Ovary (tissue), 10 donors: ENCODE measurements at places on chromosomes 3 and 15.

DNA sequence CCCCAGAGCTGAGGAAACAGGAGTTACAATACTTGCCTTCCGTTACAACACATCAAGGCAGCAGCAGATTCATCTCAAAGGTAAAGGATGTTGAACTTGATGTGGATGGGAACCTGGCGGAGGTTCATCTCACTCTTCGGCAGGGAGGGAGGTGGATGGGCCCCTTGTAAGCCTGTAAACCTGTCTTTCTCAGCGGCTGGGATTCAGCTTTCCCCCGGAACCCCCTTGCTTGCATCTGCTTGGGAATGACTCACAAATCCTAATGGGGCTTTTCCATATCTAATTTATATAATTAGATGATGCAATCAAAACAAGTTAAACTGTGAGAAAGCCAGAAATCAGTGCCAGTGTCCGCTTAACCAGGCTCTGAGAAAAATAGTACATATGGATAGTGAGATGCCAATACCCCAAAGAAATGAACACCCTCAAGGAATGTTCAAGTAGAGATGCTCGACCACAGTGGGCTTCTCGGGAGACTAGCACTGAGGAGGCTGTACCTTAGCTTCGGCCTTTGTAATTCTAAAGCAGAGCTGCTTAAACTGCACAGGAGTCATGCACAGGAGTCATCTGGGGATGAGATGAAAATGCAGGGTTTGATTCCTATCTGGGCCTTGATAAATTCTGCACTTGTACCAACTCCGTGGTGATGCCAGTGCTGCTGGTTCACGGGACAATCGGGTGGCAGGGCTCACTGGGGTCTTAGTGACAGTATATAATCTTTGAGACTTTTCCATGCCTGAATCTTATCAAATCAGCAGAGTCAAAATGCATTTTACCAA lies 2.2 kb upstream of the FAM240A start:
- DNase-seq, result no peak

GRCh38 chr3:40097131-40098117 lies 212.1 kb upstream of the EIF1B start:
- DNase-seq, result no peak

DNA sequence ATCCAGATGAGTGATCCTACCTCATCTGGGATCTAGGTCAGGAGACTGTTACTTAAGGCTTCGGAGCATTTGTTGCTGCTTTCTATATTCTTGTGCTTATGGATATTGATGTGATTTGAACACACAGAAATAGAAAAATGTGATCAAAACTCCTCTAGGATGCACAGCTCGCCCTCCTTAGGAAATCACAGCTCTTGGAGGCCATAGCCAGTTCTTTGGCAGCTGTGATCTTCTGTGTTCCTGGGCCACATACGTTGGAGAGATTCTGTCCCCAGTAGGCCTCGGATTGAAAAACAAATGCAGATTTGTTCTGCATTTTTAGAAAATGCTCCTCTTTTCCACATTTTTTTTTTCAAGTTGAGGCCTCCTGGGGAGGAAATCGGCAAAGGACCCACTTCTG lies 437.4 kb upstream of the THBS1 start:
- DNase-seq, result no peak

- no peak for DNase-seq
Observed at GRCh38 chr3:194205675-194206133, 69.8 kb downstream of the HES1 start.

GRCh38 chr3:136444581-136444980 lies 194.4 kb downstream of the PCCB start:
- DNase-seq, result no peak

- DNase-seq, result no peak
Observed at GRCh38 chr15:46652266-46652665, 1017.4 kb downstream of the SQOR start.
